ENCODE measurements at places on chromosomes 2 and 18.

DNA sequence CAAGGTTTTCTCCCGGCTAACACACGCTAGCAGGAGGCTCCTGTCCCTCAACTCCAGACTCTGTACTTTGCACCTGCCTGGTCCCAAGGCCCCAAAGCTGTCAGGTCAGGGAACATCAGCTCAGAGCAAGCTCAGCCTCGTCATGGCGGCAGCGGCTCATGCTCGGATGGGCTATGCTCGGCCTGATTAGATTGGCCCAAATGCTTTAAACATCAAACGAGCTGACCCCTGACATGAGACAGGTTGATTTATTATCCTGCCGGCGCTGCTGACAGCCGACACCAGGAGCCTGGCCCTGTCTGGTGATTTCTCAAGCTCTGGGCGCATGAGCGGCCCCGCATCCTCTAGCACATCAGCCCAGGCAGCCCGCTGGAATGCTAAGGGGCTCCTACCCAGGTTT, 436.4 kb downstream of the EIPR1 start:
- DNase-seq = no peak

DNA sequence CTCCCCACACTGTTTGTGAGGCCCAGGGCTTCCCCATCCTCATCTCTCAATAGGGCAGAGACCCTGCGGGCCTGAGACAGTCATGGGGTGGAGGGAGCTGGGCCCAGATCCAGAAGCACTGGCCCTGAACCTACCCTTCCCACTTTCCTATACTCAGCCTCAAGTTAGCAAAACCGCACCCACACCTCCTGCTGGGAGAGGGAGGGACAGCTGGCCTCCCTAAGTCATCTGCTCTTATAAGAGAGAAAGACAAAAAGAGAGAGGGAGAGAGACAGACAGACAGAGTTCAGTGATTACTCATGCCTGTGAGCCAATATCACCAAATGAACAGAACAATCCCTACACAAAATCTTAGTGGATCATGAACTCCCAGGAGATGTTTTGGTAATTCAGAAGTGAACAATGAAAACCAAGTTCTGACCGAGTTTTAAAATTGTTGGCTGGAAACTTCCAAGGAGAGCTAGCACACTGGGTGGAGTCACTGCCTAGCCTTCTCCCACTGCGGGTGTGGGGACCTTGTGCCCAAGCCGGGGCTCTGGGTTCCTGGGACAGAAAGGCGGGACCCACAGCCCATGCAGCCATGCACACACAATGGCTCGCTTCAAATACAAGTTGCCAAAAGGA, 130.5 kb downstream of the PXDN start:
- peak; percentile 77 for DNase-seq

GRCh38 chr2:230812033-230812432, 52.7 kb upstream of the ITM2C start:
- no peak for DNase-seq

GRCh38 chr18:67608191-67608590, 91.7 kb upstream of the DSEL start:
- no peak for DNase-seq

DNA sequence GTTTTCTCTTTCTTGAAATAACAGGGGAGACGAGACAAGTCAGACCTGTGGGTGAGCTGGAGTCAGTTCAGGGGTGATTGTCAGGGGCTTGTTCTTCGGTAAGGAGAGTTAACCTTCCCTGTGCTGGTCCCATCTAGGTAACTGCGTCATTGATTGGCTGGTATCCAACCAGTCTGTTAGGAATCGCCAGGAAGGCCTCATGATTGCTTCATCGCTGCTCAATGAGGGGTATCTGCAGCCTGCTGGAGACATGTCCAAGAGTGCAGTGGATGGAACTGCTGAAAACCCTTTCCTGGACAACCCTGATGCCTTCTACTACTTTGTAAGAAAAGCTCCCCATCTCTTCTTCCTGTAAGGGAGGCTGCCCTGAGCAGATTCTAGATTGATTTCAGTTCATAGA, 21.3 kb downstream of the PLEK start:
- DNase-seq = no peak

DNA sequence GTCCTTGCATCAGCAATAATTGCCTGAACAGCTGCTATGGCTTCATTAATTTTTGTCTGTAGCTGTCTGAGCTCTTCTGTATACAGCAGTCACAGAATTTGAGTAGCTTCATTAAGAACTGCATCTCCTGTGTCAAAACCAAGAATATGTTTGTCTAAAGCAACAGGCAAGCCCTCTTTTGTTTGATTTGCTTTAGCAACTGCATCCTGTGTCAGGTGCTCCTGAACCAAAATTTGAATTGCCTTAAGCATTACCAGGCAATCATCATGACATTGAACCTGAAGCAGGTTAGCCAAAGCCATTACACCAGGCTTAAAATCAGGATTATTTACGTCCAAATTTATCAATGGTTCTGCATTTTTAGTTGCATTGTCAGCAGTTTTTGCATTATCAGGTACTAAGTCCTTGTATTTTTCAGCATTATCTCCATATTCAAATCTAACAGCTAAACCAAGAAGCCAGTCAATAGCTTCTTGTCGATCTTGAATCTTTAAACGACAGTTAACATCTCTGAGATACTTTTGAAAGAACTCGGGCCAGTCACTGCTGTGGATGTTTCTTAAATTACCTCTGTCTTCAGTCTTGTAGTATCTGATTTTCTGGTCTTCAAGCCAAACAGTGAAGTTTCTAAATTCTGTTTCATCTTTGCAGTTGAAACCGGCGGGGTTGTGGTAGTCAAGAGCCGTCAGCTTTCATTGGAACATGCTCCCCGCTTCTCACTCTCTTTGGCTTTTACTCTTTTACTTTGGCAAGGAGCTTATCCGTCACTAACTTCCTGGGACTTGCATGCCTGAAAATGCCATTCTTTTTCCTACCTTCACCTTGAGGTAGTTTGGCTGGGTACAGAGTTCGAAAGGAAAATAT, 42.2 kb downstream of the MERTK start:
- DNase-seq = no peak

- peak; percentile 100 for DNase-seq
Measured at GRCh38 chr2:238684362-238685326, 163.2 kb upstream of the TWIST2 start.

DNA sequence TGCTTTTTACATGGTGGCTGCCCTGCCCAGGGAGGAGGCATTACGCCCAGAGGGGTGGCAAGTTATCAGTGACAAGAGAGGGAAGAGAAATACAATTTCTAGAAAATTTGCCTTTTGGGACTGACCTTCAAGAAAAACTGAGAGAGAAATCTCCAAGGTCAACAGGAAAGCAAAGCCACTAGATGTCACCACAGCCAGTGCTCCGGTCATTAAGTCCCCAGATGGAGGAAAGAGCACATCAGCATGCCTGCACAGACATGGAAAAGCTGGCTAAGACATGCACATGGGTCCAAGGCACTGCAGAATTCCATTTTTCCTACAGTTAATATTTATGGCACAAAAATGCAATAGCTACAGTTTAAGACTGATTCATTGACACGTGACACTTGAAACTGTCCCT, 21.0 kb downstream of the FHL2 start:
- DNase-seq = no peak

DNA sequence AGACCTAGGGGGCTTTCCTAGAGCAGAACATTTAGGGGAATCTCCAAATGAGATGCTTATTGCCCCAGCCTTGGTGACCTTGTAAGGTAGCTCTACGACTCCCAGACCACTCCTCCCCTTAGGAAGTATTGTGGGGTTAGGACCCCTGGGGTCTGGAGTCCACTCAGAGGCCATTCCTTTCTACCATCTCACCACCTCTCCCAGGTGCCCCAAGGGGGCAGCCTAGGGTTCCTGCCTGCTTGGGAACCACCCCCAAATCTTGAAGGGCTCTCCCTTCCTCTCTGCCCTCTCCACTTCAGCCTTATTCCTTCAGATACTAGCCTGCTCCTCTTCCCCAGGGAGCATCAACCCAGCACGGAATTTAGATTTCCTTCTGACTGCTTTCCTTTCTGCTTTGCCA, 17.5 kb upstream of the EXOC6B start:
- no peak for DNase-seq

DNA sequence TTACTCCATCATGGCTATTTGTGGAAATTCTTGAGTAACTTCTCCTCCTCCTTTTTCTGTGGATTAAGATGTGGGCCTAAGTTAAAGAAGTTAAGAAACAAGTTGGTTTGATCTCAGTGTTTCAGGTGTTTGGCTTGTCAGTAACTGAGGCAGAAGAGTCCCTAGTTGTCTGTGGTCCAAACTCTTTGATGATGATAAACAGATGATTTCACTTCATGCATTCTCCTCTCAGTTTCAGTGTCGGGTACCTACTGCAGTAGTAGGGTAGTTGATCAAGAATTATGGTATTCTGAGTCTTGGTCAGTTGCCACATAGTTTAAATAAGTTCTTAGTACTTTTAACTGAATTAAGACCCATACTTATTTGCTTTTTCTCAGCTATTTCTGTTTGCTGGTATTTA, 85.6 kb downstream of the NCOA1 start:
- DNase-seq = no peak

DNA sequence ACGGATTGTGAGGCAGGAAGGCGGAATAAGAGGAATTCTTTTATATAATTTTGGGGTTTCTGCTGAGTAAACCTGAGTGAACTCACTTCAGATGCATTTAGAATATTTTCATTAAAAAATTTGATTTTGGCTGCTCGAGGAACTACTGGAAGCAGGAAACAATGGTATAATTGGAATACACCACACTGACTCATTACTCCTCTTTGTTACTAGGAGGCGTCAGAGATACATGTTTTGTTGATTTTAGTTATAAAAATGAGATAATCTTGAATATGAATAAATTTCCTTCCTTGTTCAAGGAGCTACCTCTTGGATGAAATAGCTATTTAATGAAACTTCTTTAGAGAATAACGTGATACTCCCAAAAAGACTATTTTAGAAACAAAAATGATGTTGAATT, 97.4 kb downstream of the ANKRD36 start:
- DNase-seq = no peak

GRCh38 chr2:129872446-129872845, 107.0 kb upstream of the RAB6C start:
- no peak for DNase-seq

All from fibroblast of pulmonary artery (primary cell).